ENCODE measurements at places on chromosomes 16 and 17.
A peak's percentile ranks its signal among the peaks of the same experiment; 100 is the strongest.

GRCh38 chr17:6084311-6085161 lies 14.4 kb downstream of the WSCD1 start:
- no peak for DNase-seq

DNA sequence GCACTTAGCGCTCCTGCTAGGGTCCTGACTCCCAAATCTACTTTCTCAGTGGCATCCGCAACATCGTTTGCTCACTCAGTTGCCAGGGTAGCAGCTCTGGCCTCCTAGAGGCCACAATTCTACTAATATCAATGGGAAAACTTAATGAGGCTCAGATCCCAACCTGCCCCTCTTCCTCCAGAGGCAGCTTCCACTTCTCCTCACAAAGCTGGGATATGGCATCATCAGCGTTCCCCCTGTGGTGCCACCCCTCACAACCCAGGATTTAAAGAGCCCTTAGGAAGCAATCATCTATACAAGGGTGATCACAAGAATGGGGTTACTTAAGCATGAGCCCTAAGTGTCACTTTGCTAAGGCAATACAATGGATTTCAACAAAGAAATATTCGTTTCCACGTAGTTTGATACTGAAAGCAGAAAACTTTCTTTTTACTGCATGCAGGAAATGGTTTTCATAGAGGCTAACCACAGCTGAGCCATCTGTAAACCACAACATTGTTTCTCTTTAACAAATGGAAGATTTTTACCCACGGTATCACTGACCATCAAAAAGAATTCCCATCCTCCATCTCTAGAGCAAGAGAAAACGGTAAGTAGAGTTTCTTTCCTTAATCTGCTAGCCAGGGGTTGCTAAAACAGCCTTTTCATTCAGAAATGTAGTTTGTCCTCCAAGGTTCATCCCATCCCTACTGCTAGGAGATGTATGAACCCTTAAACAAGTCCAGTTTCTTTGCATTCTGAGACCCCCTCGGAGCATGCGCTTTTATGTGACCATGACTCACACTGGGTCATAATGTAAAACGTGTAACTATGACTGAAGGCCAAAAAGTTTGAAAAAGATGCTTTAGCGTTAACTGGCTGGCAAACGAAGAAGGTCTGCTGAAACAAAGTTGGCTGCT lies 68.3 kb upstream of the BCAR1 start:
- DNase-seq, result no peak

DNA sequence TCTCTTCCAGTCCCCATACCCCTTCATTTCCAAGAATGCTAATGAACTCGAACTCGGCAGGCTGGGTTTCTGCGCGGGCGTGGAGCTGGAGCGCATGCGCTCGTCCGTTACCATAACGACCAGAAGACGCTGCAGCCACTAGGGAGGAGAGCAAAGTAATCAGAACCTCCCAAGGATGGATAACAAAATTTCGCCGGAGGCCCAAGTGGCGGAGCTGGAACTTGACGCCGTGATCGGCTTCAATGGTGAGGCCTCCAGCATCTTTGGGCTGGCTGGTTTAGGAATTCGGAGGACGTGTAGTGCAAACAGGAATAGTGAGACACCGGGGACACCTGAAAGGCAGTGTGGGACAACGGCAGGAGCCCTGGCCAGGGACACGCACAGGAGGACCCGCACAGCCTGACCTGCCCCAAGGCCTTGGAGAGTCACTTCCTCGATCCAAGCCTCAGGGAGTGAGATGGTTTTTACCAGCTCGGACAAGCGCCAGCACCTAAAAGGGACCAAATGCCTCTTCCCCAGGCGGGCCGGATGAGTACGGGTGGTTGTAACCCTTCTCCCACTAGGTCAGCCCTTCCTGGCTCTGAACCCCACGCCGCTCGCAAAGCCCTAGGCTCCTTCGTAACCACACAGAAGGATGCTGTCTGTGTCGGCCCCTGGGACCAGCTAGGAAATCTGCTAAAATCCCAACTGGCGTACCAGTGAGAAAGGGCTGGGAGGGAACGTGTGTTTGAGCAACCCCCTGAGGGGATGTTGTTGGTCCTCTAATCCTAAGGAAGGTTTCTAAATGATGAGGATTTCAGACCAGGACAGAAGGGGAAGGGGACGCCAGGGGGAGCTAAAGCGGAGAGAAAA lies at the start of gene CFAP52:
Gene CFAP52, plus strand, starts transcription at position 122 of the 852 bp plus-strand sequence. Its CDS starts 54 bp downstream, at position 176.
- DNase-seq, result peak; percentile 68

DNA sequence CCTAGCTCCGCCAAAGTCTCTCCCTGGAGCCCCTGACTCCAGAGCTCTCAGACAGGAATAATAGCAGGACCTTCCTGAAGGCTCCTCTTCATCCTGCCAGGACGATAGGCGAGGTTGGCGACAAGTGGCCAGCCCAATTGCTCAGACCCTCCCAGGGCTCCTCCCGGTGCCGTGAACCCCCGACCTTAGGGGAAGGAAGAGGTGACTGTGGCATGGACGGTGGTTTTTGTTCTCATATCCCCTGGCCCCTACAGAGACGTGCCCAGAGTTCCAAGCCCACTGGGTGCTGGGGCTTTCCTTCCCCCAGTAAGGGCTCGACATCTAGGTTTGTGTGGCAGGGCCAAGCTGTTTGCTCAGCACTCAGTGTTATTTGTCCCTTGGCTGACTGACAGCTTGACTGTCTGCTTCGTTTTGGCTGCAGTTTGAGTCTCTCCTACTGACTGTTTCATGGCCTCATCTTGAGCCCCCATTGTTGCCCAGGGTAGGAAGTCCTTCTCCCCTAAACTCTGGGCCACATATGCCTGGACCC lies 4.6 kb upstream of the ADCY7 start:
- no peak for DNase-seq
